A549 treated with CpdA at 1 μM for 4 hours (cell line): ENCODE measurements at places on chromosomes 1 and 21. TPM values are rescaled to one million over a fixed set of nuclear protein-coding genes. Genes with fewer than 3 reads are reported as not detected.

The ZNF697 gene
- 1.6 to 2.1 TPM (median 1.8 TPM) in 5 replicates for total RNA-seq

The RGS4 gene
- total RNA-seq, result 0.07 to 0.19 TPM (median 0.13 TPM) in 4 of 5 replicates, not detected in the other

The VWA5B1 gene
- total RNA-seq, result not detected in 5 replicates

The TRPM2 gene
- 6.7 to 10.2 TPM (median 8.8 TPM) in 5 replicates for total RNA-seq

The MRAP gene
- total RNA-seq, result not detected in 5 replicates

The FRRS1 gene
- 1.6 to 2.5 TPM (median 2.0 TPM) in 5 replicates for total RNA-seq

The CFAP45 gene
- 0.51 to 0.99 TPM (median 0.64 TPM) in 5 replicates for total RNA-seq

The LRRC42 gene
- total RNA-seq, result 24.6 to 28.1 TPM (median 27.2 TPM) in 5 replicates

The SEC16B gene
- total RNA-seq, result 0.72 to 1.3 TPM (median 0.98 TPM) in 5 replicates

The UBR4 gene
- 105 to 125 TPM (median 108 TPM) in 5 replicates for total RNA-seq

The GPA33 gene
- total RNA-seq, result not detected in 5 replicates

The CD5L gene
- not detected in 5 replicates for total RNA-seq

The DENND2D gene
- total RNA-seq, result 1.1 to 1.6 TPM (median 1.5 TPM) in 5 replicates
